ENCODE measurements at places on chromosomes 12 and 14.

DNA sequence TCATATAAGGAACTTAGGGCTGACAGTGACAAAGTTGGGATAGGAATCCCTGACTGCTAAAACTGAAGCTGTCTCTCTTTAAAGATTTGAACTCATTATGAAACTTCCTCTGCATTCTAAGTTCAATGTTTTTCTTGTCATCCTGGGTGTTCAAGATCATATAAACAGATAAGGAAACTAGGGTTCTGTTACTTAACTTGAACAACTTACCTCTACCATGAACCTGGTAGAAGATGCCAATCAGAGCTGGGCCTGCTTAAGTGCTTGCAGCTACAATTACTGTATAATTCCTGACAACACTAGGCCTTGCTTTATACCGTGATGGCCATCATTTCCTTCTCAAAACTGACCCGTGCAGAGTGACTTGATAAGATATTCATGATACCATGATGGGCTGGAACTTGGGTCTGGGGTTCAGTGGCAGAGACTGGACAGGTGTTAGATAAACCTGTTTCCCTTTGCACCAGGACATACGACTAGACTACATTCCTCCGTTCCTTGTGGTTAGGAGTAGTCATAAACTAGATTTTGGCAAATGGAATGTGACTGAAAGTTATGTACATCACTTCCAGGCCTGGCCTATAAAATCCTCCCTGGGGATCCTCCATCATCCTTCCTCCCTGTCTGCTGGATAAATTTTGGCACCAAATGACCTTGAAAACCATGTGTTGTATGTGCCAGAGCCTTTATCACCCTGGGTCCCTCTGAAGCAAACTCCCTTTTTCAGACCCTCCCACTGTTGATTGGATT is 172.2 kb upstream of the PRICKLE1 start:
- no peak for DNase-seq

DNA sequence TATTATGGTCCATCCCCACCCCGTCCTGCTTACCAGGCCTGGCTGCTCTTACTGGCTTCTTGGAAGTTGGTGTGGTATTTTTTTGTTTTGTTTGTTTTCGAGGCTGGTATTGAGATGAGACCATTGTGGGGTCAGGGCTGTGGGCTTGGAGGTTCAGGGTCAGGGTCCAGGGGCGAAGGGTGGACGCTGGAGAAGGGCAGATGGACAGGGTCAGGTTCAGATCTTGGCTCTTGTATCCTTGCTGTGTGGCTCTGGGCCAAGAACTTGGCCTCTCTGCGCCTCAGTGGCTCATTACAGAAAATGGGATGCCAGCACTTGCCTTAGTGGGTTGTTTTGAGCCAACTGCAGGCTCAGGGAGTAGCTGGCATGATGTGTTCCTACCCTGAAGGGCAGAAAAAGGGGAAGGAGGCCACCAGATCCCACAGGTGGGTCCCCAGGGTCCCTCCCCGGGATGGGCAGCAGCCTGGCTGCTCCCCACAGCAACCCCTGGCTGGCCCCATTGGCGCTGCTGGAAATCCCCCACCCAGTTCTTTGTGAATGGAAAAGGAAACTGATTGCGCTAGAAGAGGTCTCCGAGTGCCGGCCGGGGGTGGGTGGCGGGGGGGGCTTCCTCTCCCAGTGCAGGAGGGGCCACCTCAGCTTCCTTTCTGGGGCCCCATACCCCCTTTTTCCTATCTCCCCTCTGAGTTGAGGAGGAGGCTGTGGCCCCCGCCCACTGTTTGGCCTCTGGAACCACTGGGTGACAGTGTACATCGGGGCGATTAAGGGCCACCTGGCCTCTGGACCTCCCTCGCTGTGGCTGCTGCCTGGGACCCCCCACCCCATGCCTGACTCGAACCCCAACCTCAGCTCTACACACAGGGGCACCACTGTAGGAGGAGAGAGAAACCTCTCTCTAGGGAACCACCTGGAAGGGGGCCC is 25.0 kb downstream of the SH2B3 start:
- no peak for DNase-seq

DNA sequence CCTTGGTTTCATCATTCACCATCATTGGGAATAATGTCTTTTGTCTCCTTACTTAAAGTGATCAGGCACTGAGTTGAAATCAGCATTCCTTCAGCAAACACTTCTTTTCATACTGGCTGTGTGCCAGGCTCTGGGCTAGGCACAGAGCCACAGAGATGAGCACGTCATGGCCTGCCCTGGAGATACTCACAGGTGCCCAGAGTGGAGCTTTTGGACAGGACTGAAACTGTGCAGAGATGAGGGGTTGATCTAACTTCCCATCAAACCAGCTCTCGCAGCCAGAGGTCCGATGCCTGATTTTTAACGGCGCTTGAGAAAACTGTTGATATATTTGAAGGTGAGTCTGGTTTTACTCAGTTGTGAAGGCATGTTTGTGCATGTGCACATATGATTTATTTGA is 43.1 kb downstream of the CACNA1C start:
- DNase-seq: no peak

DNA sequence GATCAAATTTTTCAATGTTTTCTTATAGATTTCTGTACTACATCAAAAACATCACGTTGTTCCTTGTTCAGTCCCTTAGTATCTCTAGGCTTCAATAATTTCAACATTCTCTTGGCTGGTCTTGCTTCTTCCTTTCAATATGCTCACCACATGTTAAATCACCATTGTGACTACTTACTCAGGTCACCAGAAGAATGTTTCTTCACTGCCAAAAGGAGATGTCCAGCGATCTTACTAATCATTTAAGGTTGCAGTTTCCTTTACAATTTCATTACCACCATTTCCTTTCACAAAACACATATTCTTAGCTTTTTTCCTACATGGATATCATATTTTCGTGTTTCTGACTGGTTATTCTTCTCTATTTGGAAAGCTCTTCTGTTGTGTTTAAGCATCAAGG is 363.8 kb downstream of the NAV3 start:
- DNase-seq: no peak

DNA sequence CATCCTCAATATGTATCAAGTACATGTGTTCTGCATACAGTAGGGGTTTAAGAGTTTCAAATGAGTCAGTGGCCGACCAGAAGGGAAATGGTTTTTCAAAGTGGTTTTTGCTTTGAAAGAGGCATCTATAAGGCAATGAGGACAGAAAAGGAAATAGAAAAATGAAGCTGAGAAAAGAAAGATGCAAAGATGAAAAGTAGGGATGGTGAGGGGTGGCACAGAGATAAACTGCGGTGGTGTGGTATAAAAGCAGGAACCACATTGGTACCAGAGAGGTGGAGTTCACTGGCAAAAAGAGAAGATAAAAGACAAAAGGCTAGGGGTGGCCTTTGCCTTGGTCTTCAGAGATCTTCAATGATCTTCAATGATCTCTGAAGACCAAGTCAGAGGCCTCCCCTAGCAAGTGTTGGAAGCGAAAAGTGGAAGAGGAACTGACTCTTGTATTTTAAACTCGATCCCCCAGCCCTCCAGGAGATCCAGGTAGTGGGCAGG is 144.0 kb upstream of the KRR1 start:
- no peak for DNase-seq

GRCh38 chr14:65613131-65613650 is 200.7 kb downstream of the FUT8 start:
- DNase-seq: no peak

- no peak for DNase-seq
Observed at GRCh38 chr12:126558810-126559209, 1493.6 kb downstream of the AACS start.

DNA sequence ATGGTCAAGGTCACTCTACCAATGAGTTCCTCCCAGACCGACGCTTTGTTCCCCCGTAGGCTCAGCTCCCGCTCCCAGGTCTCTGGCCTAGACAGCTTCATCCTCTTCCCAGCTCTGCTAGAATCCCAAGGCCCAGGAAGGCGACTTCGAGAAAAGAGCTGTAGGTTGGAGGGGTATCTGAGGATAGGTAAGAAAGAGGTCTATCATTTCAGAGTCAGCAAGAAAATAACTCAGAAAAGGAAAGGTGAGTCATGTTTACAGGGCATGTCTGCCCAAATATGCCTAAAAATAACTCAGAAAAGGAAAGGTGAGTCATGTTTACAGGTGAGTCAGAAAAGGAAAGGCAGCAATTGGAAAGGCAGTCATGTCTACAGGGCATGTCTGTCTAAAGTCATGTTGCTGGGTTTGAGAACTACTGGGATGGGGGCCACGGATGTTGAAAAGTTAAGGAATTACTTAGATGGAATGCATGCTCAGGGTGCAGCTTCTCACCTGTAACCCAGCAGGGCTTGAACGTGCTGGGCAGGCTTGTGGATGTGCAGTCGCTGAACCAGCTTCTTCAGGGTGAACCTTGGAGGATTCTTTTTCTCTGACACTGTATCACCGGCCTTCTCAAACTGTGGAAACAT is 12.2 kb downstream of the TEP1 start:
- DNase-seq: no peak

DNA sequence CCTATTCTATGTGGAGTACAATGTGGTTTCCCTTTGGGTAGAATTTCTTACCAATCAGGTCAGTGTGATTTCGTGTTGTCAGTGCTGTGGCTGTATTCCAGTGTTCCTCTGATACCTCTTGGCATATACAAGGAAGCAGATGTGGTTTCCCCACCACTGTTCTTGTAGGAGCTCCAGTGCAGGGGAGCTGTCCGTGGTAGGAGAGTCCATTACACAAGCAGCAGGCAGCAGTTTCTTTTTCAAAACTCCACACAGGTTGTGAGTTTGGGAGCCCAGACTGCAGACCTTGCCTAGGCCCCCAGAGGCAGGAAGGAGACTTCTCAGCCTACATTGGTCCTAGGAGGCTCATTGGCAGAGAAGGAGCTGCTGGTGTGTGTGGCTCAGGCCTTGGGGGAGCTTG is 452.8 kb downstream of the AACS start:
- DNase-seq: no peak
